ENCODE measurements at places on chromosomes 2 and 18. TPM values are rescaled to one million over a fixed set of nuclear protein-coding genes. Genes with fewer than 3 reads are reported as not detected.

DNA sequence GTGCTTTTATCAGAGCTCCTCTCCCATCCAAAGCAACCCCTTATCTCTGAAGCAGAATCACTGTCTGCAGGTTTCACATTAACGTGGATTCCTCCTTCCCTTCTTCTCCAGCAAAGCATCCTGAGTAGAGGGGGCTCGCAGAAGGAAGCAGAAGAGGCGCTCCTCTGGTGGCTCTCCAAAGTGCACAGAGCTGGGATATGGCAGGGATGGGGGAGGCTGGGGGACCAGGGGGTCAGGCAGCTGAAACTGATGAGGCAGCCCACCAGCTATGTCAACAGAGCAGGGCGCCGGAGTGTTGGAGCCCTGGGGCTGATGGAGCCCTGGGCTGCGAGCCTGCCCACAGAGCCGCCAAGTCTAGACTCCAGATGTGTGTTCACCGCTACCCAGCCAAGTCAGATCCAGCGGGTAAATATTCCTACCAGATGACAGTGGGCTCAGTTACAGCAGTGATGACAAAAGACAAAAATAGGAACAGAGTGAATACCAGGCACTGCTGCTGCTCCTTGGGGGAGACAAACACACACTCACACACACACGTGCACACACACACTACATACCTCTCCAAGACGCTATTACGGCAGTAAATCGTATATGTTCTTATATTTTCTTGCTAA lies 678.3 kb upstream of the ID2 start:
- DNase-seq = peak; percentile 97

DNA sequence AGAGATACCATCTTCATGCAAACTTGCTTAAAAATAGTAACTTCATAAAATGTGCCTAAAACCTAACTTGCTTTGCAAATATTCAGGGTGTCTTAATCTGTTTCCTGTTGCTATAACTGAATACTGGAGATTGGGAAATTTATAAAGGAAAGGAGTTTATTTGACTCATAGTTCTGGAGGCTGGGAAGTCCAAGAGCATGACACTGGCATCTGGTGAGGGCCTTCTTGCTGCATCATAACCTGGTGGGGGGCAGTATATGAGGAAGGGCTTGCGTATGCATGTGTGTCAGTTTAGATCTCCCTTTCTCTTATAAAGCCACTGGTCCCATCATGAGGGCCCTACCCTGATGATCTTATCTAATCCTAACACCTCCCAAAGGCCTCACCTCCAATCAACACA lies 166.5 kb downstream of the LPIN1 start:
- DNase-seq = no peak

GRCh38 chr18:62737241-62737873 lies 22.0 kb downstream of the PHLPP1 start:
- no peak for DNase-seq

DNA sequence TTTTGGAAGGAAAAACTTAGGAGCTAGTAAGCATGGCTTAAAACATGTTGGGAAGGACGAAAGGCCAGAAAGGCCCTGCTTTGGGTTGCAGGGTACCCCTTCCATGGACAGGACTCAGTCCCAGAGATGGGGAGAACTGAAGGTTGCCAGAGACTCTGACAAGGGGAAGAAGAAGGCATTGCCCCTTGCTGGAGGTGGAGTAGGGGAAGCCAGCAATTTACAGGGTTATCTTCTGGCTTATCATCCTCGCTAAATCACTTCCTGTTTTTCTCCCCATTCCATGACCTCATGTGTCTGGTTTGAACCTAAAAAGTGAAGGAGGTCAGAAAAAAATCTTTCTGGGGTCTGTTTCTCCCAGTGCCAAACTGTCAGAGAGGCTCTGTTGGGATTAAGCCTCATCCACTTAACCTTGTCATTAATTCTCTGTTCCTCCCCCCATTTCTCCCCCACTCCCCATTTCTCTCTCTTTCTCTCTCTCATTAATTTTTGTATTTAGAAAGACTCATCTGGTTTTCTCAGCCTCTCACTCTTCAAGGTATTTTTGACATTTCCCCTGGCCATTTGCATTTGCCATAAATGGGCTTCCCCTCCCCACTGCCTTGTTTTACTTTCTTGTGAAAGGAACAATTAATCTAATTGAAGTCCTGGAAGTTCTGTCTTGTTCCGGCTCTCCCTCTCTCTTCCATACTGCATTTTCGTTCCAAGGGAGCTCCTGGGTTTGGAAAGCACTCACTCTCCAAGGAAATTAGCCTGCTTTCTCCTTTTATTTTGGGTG lies 17.4 kb downstream of the NRP2 start:
- DNase-seq = no peak

- peak; percentile 55 for DNase-seq
Observed at GRCh38 chr2:189024901-189025618, 50.9 kb downstream of the COL3A1 start.

DNA sequence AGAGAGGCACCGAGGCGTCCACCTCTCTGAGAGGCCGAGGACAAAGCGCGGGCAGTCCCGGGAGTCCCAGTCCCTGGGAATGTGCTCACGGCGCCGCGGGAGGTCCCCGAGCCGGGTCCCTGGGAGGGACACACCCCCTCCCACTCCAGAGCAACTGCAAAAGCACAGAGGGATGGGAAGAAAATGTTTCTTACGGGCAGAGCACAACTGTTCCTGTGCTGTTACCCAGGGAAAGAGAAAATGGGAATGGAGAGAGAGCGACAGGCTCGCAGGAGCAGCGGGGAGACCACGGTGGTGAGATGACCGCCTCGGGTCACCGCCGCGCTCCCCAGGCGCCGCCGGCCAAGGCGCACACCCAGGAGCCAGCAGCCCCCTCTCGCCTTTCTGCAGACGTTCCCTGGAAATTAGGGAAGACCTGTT lies 1.2 kb upstream of the BCL11A start:
- no peak for DNase-seq

MARCHF4 gene
- 7.0 TPM for polyA plus RNA-seq

GKN1 gene
- not detected for polyA plus RNA-seq

PRSS56 gene
- polyA plus RNA-seq = not detected

Data from GM23248 (cell line).